ENCODE measurements at places on chromosomes 3 and 15.

GRCh38 chr15:68655686-68656437 is 77.1 kb downstream of the CORO2B start:
- no peak for DNase-seq

DNA sequence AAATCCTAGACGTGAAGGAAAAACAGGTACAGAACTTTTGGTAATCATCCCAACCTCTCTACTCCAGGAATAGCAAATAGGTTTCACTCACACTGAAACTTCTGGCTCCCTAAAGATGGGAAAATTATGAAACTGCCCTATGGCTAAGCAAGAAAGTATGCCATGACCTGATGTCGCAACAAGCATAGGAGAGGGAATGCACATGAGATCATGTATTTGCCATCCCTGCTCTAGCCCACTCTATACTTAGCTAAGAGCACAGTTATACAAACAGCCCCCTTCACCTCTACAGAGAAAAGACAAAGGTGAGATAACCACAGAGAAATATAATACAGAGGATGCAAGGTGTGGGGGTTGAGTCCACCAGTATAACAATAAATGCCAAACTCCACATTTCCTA is 102.7 kb downstream of the TBC1D5 start:
- DNase-seq: no peak

GRCh38 chr3:172640751-172641150 is 70.1 kb downstream of the NCEH1 start:
- DNase-seq: no peak

DNA sequence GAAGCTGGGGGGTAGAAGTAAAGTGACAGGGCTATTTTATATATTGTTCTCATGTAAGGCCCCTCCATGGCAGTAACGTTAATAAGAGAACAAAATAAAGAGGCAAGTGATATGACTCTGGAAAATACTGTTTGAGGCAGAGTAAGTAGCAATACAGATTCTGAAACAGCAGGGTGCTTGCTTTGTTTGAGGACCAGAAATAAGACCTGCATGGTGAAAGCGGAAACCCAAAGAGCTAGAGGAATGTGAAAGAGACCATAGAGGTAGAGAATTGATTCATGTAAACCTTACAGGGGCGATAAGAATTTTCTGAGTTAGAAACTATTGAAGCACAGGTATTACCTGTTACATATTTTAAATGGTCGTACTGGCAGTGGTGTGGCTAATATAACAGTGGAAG is 1517.1 kb downstream of the SI start:
- DNase-seq: no peak

GRCh38 chr3:15755181-15755580 is 42.6 kb downstream of the ANKRD28 start:
- no peak for DNase-seq

GRCh38 chr3:151169262-151169947 is 33.6 kb downstream of the GPR171 start:
- DNase-seq: no peak

DNA sequence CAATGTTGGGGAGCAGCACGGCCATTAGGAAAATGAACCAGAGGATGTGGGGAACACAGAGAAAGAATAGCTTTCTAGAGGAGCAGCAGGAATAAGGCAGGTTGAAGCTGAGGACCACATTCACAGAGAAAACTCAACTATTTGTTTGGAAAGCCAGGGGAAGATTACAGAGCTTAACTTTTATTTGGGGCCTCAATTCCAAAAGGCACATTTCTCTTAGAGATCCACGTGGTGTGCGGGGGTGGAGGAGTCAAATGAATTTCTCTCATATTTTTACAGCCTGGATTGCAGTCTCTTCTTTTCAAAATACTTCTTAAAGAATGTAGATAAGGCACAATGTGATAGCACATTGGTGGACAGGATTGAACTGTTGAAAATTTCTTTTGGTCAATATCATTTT is 253.7 kb downstream of the ROBO1 start:
- DNase-seq: no peak

DNA sequence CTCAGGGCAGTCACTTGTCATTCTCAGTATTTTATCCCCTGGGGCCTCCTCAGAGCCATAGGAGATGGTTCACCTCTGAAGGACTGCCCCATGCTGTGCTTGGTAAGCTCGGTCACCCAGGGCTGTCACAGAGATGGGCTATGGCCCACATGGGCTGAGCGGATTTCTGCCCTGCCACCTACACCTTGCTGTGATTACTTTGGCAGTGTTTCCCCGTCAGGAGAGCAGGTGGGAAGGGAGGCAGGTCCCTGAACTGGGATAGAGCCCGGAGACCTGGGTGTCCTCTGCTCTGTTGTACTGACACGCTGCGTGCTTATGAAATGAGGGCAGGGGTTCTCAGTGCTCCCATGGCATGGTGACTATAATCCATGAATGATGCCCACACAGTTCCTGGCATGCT is 48.9 kb downstream of the APBA2 start:
- DNase-seq: no peak

- DNase-seq: no peak
Measured at GRCh38 chr3:133745981-133746711, at the start of gene TF. TSS of gene TF (plus strand) at chr3:133746393. CDS start at chr3:133746441, 48 bp downstream.

- DNase-seq: no peak
Measured at GRCh38 chr15:58932710-58933280, 684 bp downstream of the SLTM start.

- DNase-seq: no peak
Measured at GRCh38 chr15:78625606-78626280, 4.9 kb upstream of the CHRNA3 start.

DNA sequence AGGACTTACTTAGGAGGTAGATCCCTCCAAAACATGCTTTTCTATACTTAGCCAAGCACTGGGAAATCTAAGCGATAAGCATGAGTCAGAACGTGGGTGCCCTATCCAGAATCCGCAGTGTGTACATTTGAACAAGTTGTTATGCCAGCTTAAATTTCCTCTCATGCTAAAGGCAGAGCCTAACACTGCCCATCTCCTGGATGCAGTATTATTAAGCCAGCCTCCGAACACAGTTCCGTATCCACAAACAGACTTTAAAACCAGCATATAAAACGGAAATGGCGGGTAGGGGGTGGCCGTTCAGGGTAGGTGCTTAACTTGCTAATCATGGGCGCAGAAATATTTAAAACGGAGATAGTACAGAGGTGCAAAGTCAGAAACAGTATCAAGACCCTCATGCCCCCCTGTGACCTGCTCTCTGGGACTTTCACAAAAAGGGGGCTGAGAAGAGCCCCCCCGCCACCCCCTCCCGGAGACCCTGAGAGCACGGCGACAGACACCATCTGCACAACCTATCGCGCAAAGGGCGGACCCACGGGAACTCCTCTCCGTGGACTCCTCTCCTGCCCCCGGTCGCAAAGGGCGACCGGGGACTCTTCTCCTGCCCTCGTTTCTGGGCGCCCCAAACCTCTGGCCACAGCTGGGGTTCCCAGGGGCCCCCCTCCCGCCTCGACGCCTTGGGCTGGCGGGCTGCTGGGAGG is 889 bp upstream of the LRRIQ4 start:
- no peak for DNase-seq

DNA sequence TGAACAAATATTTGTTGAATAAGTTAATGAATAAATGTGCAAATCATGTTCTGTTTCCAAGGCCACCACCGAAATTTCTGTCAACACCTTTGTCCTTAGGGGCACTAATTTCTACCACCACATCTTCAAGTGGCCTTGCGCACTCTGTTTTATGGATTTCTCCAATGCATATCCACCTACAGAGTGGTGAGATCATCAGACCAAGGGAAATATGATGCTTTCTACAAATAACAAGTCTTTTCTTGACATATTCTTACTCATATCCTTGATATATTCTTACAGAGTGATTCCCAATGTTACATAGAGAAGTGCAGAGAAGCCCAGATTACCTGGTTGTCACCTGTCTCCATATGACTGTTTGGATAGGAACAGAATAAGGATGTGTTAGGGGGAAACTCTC is 36.1 kb upstream of the TMCO5A start:
- DNase-seq: no peak

DNA sequence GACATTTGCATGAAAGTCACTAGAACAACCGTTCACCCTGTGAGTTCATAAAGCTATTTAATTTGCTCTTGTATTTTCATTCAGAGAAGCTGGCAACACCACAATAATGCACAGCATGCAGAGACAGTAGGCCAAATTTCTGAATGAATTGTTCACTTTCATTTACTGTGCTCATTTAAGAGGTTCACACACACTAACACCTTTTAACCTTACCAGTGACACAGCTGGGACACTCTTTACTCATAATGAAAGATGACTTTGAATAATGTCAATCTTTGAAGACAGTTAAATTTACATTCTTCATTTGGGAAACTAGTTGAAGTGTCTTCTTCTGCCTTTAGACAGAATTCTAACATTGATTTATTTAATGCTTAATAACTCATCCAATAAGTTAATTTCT is 95.7 kb downstream of the ROBO1 start:
- DNase-seq: no peak

DNA sequence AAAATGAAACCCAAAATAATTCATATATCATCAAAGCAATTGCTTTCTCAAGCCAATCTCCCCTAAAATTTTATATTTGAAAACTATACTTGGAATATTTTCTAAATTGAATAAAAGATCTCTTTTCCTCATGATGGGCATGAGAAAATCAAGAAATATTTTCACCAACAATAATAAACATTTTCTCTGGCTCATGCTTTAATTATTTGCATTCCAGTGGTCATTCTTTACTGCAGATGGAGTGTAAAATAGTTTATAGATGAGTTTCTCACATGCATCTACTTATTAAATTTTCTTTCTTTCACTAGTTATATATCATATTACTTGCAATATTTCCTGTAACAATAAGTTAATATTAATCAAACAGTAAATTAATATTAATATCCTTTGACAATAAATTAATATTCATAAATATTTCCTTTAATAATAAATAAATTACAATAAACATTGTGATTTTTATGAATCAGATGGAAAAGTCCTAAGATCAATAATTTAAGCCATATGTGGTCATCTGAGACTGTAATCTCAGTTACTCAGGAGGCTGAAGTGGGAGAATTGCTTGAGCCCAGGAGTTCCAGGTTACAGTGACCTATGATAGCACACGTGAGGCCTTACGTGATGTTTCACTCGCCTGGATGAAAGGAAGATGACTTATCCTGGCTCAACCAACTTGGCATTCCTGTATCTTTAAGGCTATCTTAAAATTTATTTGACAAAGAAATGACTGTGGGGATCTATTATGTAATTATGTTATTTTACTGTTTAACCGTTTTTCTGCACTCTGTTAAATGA is 958.8 kb downstream of the ZPLD1 start:
- no peak for DNase-seq

DNA sequence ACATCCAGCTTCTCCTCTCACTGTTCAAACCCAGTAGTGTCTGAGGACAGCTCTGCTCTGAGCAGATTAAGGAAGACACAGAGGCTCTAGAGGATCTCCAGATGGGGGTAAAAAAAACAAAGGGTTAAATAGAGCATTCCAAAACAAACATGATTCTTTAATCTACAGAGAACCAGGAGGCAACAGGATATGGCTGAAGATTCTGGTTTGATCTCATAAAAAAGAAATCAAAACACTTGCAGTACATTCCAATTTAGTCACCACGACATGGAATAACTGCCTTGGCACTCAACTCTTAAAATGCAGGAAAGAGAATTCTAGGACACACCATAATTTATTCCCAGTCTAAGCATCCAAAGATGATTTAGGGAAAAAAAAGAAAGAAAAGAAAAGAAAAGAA is 32.0 kb downstream of the TM4SF4 start:
- DNase-seq: no peak

DNA sequence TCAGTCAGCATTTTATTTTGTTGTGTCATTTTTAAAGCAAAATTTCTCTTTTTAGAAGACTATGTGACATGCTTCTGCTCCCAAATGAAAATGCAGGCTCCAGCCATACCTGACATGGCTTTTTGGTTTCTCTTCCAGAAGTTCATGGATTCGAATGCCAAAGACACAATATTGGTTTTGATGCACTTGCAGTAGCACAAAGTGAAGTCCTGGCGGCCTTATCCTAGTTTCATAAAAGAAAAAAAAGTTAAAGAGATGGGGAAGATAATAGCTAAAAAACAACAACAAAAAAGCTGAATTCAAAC is 62.7 kb downstream of the NR2F2 start:
- DNase-seq: no peak

- DNase-seq: no peak
Measured at GRCh38 chr3:156304406-156304805, 184.0 kb downstream of the KCNAB1 start.

DNA sequence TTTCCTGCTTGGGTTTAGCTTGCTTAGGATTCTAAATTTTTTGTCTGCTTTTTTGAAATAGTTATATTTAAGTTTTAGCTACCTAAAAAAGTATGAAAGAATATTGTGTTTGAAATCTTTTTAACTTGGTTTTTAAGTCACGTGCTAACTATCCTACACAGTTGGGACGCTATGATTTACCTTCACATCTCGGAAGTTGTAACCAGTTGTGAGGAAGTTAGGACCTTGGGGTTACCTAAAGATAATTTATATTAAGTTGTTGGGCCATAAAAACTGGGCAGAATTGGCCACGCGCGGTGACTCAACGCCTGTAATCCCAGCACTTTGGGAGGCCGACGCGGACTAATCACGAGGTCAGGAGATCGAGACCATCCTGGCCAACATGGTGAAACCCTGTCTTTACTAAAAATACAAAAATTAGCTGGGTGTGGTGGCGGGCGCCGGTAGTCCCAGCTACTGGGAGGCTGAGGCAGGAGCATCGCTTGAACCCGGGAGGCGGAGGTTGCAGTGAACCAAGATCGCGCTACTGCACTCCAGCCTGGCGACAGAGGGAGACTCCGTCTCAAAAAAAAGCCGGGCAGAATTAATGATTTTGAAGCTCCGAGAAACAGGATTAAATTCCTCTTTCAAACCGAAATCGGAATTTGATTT is 1.0 kb downstream of the ZFAND6 start:
- DNase-seq: no peak

GRCh38 chr3:47092090-47092489 is 71.8 kb downstream of the SETD2 start:
- DNase-seq: no peak

Data from stimulated activated CD4-positive, alpha-beta T cell treated with anti-CD3 and anti-CD28 coated beads, TNF-alpha, amount 100 ng/mL, for 1 hour (primary cell).